ENCODE measurements at places on chromosomes 1 and 21.

GRCh38 chr1:36479505-36480051 is 3.1 kb downstream of the CSF3R start:
- no peak for DNase-seq

DNA sequence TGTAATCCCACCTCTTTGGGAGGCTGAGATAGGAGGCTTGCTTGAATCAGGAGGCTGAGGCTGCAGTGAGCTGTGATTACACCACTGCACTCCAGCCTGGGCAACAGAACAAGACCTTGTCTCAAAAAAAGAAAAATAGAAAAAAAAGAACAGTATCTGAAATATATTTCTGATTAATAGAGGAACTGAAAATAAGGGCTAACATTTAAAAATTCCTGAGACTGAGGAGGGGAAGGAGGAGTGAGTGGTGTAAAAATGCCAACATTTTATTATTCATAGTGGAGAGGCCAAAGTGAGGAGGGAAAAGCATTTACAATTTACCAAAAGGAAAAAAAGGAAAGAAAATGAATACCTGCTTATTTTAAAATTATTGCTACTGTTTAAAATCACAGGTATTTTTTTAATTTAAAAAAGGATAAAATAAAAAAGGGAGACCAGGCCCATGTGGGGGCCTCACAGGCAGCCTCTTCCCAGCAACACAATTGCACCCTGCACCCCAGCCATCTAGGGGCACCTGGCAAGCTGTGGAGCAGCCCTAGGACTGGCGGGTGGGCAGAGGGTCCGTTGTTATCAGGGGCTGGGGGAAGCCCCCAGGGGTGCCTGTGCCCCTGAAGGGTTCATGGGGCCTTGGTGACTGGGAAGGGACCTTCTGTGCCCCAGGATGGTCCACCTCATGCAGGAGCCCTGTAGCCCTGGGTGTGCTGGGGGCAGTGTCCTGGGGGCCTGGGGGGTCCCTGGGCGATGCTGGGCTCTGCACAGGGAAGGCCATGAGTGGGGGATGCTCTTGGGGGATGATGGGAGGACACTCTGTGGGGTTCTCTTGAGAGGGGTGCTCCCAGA is 34.8 kb upstream of the ADARB1 start:
- no peak for DNase-seq

- no peak for DNase-seq
Measured at GRCh38 chr1:234091876-234092275, 187.4 kb downstream of the SLC35F3 start.

GRCh38 chr1:11898086-11898785 is 28.0 kb downstream of the KIAA2013 start:
- no peak for DNase-seq

GRCh38 chr1:220454155-220454777 is 73.7 kb upstream of the MARK1 start:
- DNase-seq, result no peak
